ENCODE measurements at places on chromosomes 16 and 17.

DNA sequence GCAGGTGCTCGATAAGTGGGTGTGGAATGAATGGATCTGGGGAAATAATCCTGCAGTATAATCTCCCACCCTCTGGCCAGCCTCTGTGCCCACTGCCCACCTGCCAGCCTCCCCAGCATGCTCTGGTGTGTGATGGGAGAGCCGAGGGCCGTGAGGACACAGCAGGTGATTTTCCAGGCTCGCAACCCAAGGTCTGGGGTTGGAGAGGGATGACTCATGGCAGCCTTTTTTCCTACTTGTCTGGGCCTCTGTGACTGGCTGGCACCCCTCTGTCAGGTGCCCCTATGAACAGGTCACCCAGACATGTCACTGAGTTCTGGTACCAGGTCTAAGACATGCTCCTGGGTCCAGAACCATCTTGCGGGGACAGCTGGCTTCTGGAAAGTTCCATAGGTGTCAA, 385.7 kb upstream of the TNRC6C start:
- DNase-seq, result no peak

DNA sequence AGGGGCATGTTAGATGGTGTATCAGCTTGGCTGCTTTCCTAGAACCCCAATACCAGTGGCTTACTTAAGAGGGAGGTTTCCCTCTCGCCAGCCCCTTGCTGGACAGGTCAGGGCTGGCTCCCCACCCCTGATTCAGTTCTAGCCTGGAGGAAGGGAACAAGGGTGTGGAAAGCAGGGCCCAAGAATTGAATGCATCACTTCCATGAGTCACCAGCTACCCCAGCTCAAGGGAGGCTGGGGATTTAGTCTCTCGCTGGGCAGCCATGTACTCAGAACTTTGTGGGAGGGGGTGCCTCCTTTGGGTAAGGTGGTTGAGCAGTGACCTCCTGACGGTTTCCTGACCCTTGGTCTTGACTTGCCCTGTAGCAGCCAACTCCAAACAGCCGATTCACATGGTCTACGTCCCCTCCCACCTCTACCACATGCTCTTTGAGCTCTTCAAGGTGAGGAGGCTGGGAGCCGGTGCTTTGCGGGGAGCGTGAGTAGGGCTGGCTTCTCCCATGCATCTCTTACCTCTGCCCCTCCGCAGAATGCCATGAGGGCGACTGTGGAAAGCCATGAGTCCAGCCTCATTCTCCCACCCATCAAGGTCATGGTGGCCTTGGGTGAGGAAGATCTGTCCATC, 12.8 kb downstream of the PDK2 start:
- DNase-seq, result no peak

GRCh38 chr17:21211825-21212479, 2.0 kb downstream of the TMEM11 start:
- DNase-seq, result no peak

GRCh38 chr16:78796221-78796866, 696.9 kb downstream of the WWOX start:
- no peak for DNase-seq

DNA sequence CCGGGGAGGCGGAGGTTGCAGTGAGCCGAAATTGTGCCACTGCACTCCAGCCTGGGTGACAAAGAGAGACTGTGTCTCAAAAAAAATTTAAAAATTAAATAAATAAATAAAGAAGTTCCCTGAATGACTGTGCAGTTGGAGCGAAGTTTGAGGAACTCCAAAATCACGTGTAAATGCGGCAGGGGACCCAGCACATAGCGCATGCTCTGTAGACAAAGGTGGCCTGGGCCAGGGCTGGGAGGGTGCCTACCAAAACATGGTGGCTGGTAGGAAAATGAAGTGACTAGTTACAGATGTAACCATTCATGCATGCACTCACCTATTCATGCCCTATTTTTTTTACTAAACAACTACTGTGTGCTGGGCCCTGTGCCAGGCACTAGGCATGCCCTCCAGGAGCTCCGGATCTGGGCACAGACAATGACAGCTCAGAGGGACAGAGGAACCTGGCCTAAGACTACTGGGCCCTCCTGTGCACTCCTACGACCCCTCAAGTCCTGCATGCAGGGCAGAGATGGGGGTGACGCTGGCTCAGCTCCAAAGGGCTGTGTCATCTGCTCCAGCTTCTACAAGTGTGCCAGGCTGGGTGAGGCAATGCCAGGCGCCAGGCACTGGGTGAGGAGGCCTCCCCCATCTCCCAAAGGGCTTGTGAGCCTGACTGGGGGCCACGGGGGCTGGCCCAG, 65.3 kb downstream of the RMI2 start:
- no peak for DNase-seq

GRCh38 chr17:35510052-35510451, 27.4 kb downstream of the SLFN12L start:
- DNase-seq, result no peak

DNA sequence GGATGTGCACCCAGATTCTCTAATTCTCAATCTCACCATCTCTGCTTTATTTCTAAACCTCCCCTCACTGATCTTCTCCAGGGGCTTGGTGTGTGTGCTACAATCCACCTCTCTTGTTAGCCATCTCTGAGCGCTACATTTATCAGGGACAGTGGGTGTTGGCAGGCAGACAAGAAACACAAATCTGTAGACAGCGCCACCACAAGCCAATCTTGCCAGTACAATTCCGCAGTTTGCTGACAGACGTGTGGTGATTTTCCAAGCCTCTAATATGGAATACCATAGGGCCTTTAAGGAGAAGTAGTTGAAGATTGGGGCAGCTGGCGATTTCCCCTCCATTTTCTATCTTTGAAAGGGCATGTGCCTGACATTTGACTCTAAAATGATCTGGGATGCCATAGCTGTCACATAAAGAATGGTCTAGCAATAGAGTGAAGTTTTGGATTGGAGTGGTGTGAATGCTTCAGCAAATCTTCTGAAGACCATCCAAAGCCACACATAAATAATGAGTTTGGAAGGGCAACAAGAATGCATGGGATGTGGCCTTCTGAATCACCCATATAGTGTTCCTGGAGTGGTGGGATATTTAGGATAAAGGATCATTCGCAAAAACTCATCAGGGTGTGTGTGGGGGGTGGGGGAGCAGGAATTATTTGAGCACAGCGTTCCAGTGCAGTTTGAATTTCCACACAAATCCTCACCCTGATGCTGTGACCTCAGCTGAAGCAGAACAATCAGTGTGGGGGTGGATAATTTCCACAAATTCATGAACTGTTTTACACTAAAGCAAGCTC, 12.0 kb upstream of the ANKFN1 start:
- no peak for DNase-seq

DNA sequence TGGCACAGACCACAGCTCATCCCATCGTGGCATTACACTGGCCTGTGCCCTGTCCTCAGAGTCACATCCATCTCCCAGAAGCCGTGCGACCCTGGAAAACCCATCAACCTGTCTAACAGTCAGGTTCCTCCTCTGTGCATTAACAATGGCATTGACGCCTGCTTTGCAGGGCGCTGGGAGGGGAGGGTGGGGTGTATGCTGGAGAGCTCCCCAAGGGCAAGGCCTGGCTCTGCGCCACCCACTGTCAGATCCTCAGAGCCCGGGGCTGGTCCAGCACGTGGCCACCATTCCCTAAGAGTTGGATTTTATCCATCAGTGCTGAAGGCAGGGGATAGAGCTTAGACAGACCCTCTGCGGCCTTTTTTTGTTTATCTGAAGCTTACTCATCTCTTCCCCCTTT, 28.7 kb downstream of the NOS2 start:
- DNase-seq, result no peak
